ENCODE measurements at places on chromosomes 3 and 15.

DNA sequence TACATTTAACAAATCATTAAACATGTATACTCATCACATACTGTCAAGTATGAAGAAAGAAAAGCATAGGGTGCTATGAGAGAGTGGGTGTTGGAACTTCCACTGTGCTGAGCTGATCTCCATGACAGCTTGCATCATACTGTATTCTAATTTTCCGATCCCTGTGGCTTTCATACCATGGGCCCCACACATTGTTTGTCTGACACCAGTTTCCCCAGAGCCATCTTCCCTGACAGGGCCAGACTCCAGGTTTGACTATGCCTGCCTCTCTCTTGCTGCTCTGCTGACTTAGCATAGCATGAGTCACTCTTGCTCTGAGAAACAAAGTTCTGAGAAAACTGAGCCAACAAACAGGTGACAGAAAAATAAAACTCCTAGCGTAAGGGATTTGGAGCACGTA lies 37.0 kb upstream of the CASR start:
- no peak for DNase-seq

DNA sequence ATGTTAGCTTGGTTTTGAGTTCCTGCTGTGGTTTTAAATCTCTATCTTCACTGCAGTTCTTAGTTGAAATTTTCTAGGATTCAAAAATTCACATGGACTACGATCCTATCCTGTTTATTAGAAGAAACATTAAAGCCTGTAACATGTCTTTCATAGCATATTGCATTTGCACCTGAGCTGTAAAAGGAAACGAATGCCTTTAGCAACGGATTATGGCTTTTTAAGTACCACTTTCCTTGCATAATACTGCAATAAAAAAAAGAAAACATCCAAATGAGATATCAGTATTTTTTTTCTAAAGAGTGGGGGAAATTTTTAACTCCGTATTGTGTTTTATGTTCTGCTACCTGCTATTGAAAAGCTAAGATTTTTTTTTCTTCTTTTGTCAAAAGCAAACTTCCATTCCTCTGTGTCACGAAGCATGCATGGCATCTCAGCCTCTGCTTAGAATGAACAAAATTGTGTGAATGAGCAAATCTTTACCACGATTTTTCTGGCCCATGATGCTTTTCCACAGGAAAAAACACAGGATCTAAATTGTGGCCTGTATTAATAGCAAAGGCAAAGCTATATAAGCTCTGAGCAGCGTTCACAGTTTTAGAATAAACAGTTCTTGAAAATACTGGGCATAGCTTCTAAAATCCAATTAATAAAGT lies 110.0 kb upstream of the CDIN1 start:
- no peak for DNase-seq

DNA sequence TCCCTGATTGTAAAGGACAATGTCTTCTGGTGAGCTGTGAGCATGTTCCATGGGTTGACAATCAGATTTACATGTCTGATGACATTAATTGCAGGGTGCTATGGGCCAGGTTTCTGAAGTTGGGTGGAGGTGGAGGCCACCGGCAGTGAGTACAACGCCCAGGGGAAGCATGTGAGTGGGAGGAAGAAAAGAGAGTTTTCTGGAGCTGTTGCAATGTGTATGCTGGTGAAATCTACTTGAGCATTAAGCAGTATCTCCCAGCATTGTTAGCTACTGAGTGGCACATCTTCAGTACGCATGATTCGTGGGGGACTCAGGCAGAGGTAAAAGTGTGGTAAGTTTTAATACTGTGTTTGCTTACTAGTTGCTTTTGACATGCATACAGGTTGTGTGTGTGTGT lies 26.6 kb downstream of the TMEM45A start:
- DNase-seq, result no peak

DNA sequence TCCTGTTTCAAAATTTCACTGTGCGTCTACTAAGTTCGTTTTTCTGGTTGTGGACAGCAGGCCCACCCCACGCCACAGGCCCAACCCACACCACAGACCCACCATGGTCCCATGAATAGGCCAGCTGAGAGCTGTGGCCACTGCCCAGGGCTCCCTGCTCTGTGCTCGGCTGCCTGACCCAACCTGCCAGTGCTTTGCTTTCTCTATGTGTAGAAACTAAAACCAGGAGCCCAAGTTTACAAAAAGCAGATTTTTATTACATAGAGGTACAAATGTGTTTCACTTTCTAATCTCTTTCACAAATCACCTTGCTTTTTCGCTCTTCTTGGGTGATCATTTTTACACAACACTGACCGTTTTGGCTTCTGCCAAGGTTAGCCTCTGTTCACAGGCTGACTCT lies 69.1 kb downstream of the HERC2 start:
- no peak for DNase-seq

DNA sequence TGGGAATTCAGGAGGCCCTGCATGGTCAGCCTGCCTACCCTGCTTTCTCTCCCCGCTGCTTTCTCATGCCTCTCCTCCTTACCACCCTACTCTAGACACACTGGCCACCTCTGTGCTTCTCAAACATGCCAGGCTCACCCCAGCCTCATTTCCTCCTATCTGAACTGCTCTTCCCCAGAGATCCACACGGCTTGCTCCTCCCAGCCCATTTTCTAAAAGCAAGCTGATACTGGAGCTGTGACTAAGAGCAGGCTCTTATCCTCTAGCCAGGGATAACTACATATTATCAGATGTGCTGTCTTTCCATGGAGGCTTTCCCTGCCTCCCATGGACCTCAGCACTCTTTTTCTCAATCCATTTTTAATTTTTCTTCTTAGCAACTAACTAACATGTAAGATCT lies 85.9 kb downstream of the BOC start:
- DNase-seq, result no peak

DNA sequence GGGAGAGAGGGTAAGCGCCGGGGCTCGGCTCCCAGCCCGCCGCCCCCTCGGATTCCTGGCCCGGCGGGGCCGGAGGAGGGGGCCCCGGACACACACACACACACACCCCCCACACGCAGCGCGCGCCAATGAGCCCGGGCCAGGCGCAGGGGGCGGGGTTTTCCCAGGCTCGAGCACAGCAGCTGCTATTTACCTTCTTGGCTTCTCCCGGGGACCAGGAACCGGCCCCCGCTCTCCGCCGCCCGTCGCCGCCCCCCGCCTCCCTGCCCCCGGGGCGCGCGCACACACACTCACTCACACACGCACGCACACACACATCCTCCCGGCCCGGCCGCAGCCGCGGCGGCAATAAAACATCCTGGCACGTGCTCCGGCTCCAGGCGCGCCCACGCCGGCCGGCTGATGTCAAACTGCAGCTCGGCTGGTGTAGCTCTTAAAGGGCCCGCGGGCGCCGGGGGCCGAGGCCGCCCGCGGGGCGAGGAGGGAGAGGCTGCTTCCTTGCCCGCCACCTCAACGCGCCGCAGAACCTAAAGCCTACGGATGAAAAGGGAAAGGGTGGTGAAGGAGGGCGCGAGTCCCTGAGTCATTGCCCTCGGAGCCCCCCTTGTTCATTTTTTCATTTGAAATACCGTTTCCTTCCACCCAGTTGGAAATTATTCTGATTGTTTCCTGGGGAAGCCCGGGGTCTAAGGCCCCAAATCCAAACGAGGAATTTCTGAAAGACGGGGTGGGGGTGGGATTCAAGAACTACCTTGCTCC lies 1.0 kb upstream of the HES1 start:
- DNase-seq, result peak; percentile 92

GRCh38 chr3:191762323-191762960 lies 301.5 kb downstream of the PYDC2 start:
- DNase-seq, result no peak

DNA sequence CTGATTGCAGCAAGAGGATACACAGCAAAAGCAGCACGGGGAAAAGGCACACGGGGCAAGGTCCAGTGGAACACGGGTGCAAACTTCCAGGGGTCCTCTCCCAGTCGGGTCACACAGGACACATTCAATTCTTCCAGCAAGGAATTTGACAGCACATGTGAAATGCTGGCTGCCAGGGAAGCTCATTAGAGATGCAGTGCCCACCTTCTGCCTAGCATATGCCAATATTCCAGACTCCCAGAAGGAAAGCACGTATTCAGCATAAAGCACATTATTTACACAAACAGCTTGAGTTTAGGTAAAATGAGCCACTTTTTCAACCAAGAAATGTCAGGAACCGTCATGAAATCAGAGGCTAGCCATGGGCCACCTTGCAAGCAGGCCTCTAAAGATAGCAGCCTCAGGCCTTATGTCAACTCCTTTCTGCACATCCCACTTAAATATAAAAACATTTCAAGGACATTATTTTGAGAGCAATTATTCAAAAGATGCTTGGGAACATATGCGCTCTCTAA lies 19.3 kb downstream of the MYO5C start:
- DNase-seq, result no peak

DNA sequence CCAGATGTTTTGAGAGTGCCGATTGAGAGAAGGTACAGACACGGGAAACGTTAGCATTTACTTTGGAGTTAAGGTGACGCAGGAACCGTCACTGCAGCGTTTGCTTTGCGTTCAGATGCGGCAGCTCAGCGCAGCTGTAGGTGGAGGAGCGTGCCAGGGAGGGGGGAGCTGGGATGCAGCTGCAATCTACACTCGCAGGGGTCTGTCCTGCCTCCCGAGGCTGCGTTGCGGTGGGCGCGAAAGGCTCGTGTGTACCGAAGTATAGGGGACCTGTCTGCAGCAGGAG lies 425 bp upstream of the FYTTD1 start:
- peak; percentile 74 for DNase-seq

GRCh38 chr15:69462493-69463181 lies 10.0 kb downstream of the RPLP1 start:
- DNase-seq, result peak; percentile 78

DNA sequence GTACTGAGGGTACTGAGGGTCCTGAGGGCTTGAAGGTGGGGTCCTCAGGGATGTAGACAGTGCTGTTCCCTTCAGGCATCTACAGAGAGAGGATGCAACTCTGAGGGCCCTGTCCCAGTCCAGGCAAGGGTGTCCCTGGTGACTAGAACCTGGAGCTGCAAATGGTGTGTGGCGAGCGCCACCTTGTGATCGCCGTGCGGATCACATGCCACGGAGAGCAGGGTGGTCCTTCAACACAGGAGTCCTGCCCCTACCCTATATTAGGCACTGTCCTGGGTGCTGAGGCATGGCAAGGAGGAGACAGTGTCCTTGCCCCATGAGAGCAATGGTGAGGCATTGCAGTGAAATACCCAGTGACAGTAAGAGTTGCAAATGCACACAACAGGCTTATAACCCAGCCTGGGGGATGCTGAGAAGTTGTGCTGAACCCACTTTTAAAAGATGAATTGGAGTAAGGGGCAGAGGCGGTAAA lies 23.6 kb downstream of the RHCG start:
- DNase-seq, result no peak

DNA sequence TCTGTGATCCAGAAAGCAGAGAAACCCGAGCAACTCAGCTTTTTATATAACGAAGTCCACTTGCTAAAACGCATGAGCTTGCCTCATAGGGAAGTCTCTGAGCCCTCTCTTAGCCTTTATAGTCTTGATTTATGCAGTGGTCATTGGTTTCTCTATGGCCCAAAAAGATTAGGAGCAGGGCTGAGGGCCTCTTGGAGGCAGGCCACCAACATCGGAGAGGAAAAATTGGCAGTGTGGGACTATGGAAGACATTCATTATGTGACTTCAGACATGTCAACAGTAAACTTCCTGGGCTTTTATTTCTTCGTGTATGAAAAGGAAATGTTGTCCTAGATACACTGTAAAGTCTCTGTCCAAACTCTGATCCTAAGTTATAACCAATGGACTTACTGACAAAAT lies 13.5 kb downstream of the RAB8B start:
- DNase-seq, result no peak

DNA sequence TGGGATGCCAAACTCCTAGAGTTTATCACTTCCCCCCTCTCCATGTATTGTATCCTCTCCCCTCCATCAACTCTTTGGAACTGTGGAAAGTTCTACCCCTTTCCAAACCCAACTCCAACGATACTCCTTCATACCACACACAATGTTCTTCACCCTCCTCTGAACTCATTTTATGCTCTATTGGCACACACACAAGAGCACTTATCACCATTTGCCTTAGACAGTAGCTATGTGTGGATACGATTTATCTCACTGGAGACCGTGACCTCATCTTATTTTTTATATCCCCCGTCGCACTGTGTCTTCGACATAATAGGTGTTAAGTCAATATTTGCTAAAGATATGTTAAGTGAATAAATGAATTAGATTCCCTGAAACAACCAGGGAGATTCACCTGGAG lies 316.5 kb upstream of the PROK2 start:
- no peak for DNase-seq

GRCh38 chr15:27059610-27060202 lies 88.7 kb downstream of the GABRG3 start:
- DNase-seq, result peak; percentile 0

GRCh38 chr15:70096215-70097062 lies 1.3 kb downstream of the TLE3 start:
- no peak for DNase-seq

GRCh38 chr3:31624083-31624709 lies 91.5 kb downstream of the STT3B start:
- DNase-seq, result no peak

GRCh38 chr3:3071136-3071535 lies 39.0 kb downstream of the IL5RA start:
- DNase-seq, result no peak

- DNase-seq, result no peak
These were observed 59.2 kb downstream of the IL12A start for GRCh38 chr3:160047876-160048275.

DNA sequence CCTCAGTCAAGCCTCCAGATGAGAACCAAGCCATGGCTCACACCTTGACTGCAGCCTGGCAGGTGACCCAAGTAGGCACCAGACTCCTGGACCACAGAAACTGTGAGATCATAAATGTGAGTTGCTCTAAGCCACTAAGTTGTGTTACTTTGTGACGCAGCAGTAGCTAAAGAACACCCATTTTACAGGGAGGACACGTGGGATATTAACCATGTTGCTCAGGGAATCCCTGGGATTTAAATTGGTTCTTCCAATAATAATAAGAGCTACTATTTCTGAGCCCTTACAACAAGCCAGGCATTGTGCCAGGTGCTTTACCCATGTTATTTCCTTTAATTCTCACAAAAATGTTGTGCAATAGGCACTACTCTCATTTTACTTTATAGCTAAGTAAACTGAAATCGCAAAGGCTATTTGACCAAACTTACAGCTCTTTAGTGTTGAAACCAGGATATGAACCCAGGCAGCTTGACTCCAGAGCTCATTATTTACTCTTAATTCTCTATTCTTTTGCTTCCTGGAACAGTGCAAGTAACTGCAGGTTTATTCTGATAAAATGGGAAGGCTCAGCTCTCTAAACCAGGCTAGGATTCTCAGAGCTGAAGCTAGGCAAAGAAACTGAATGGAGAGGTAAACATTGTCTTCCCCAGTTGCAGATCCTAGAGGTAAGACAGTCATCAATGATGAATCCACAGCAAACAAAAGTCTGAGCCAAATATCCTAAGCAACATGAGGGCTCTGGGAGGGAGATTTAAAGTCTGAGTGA lies 294.4 kb downstream of the KBTBD8 start:
- no peak for DNase-seq

GRCh38 chr15:92140796-92141195 lies 252.9 kb upstream of the ST8SIA2 start:
- no peak for DNase-seq

- no peak for DNase-seq
These were observed 32.2 kb upstream of the ST8SIA2 start for GRCh38 chr15:92361321-92362000.

- no peak for DNase-seq
These were observed 17.3 kb upstream of the HDAC11 start for GRCh38 chr3:13462822-13463221.
